ENCODE measurements at places on chromosomes 7 and 10. TPM values are rescaled to one million over a fixed set of nuclear protein-coding genes. Genes with fewer than 3 reads are reported as not detected.
A peak's percentile ranks its signal among the peaks of the same experiment; 100 is the strongest.

DNA sequence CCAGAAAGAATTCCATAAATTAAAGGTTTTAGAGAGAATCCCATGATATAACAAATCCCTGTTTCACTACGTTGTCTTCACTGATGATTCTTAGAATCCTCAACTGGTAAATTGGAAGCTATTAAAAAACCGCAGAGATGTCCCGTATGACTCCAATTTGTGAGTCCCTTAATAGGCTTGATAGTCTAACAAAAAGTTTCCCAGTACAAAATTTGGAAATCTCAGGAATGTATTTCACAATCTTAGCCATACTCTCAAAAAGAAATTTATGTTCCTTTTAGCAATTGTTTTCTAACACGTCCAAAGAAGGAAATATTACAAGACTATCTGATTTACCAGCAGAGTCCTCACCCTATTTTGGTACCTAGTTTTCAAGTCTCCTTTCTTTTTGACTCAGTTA, 2.5 kb downstream of the TES start:
- H3K36me3 ChIP-seq: no peaks in the 10 kb centered on the region
- H3K27me3 ChIP-seq: no peaks in the 10 kb centered on the region
- no peak overlapping the region for H3K4me3 ChIP-seq
- peak overlapping the region; percentile 89 for H3K27ac ChIP-seq

GRCh38 chr7:135693558-135693957, 31.2 kb downstream of the STMP1 start:
- peaks cover 18% of the 10 kb centered on the region for H3K4me1 ChIP-seq
- DNase-seq: no peak
- no peak overlapping the region for H3K4me3 ChIP-seq
- no peaks in the 10 kb centered on the region for H3K36me3 ChIP-seq
- no peaks in the 10 kb centered on the region for H3K27me3 ChIP-seq
- no peak overlapping the region for H3K27ac ChIP-seq

COL17A1 gene
- 1.2 TPM for total RNA-seq

CTAGE6 gene
- total RNA-seq: not detected

- peaks cover 50% of the 10 kb centered on the region for H3K4me1 ChIP-seq
- H3K27me3 ChIP-seq: no peaks in the 10 kb centered on the region
- no peaks in the 10 kb centered on the region for H3K36me3 ChIP-seq
- no peak overlapping the region for H3K27ac ChIP-seq
- peak; percentile 41 for DNase-seq
Measured at GRCh38 chr7:90621747-90622140, 25.6 kb downstream of the CDK14 start.

DNA sequence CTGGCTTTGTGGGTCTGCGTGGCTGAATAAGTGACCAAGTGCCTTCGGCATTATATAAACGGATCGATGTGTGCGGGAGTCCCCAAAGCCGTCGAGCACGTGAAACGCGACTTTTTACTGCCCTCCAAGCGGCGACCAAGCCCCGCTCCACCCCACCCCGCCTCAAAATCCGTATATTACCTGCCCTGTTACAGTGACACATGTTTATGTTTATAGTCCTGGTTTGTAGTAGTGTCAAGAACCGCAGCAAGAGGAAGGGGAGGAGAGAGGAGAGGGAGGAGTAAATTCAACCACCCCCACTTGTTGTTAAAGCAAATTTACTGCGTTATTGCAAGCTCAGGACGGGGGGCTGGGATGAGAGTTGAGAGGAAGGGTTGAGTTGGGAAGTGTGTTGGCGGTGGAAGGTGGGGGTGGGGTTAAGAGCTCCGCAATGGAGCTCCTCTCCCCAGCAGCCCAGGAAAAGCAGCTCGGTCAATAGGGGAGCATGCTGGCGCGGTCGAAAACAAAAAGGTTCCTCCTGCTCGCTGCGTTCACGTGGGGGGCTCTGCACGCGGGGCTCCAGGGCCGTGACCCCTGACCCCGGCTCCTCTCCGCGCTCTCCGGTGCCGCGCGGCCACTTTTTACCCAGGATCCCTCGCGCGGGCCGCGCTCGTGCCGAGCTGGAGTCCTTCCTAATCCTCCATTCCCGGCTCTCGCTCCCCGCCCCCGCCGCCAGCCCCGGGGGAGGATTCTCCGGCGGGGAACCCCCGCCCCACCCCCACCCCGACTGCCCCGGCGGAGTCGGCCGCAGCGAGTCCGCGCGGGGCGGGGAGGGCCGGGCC, at the start of gene SKIDA1:
SKIDA1 (minus strand) TSS at position 316 of the 821 bp plus-strand sequence. CDS start 7,860 bp downstream, outside the sequence.
- no peaks in the 10 kb centered on the region for H3K27me3 ChIP-seq
- H3K4me3 ChIP-seq: peak within 1 kb of the TSS; percentile 81
- peak within 1 kb of the TSS; percentile 97 for H3K27ac ChIP-seq

GRCh38 chr10:101063050-101063525, 1.3 kb downstream of the KAZALD1 start:
- peaks cover 54% of the 10 kb centered on the region for H3K4me1 ChIP-seq
- H3K4me3 ChIP-seq: no peak overlapping the region
- no peaks in the 10 kb centered on the region for H3K36me3 ChIP-seq
- H3K27ac ChIP-seq: no peak overlapping the region
- DNase-seq: peak; percentile 21

DNA sequence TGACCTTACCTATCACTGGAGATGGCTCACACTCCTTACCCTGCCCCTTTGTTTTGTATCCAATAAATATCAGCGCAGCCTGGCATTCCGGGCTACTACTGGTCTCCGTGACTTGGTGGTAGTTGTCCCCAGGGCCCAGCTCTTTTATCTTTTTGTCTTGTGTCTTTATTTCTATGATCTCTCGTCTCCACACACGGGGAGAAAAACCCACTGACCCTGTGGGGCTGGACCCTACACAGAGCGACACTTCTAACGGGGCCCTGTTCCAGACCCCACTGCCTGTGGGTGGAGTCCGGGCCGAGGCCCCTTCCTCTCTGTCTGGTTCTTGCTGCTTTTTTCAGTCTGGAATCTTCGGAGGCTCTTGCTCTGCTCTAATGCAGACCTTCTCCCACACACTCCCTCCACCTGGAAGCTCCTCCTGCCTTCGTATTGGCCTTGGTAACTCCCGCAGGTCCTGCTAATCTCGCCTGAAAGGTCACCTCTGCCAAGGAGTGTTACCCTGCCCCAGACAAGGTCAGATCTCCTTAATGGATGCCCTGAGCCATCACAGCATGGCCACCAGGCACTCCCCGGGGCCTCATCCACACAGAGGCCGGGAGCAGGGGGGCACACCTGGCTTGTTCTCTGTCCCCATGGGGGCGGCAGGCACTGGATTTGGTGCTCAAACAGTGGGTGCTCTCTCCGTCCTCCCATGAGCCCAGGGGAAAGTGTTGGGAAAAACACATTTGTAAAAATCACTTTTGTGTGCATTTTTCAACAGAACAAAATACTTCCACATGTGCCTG, 531.7 kb downstream of the PTPRN2 start:
- H3K4me3 ChIP-seq: no peak overlapping the region
- H3K36me3 ChIP-seq: no peaks in the 10 kb centered on the region
- H3K27ac ChIP-seq: no peak overlapping the region
- no peaks in the 10 kb centered on the region for H3K27me3 ChIP-seq
- no peak for DNase-seq

DNA sequence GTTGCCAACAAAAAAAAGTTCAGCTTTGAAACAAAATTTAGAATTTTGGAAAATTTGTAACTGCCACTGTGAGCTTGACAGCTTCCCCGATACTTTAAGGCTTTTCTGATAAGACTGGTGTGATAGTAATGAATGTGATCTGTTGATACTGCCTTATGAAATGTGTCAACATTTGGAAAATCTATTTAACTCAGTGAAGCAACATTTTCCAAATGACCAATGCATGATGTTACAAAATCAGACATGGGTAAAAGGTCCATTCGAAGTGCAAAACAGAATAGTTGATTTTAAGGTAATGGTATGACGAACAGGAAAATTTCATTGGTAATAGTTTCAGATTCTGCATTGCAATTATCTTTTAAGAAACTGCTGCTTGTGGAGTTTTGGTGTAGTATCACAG, 175.4 kb downstream of the SEM1 start:
- no peak overlapping the region for H3K4me3 ChIP-seq
- H3K4me1 ChIP-seq: no peaks in the 10 kb centered on the region
- H3K36me3 ChIP-seq: no peaks in the 10 kb centered on the region
- DNase-seq: no peak
- H3K27me3 ChIP-seq: peaks cover 2% of the 10 kb centered on the region
- H3K27ac ChIP-seq: no peak overlapping the region

GRCh38 chr10:13712837-13713581, 126.2 kb downstream of the PRPF18 start:
- peaks cover 2% of the 10 kb centered on the region for H3K36me3 ChIP-seq
- peaks cover 43% of the 10 kb centered on the region for H3K4me1 ChIP-seq
- peak; percentile 96 for DNase-seq
- no peaks in the 10 kb centered on the region for H3K27me3 ChIP-seq

HOXA4 gene
- 8.1 TPM for total RNA-seq

DNA sequence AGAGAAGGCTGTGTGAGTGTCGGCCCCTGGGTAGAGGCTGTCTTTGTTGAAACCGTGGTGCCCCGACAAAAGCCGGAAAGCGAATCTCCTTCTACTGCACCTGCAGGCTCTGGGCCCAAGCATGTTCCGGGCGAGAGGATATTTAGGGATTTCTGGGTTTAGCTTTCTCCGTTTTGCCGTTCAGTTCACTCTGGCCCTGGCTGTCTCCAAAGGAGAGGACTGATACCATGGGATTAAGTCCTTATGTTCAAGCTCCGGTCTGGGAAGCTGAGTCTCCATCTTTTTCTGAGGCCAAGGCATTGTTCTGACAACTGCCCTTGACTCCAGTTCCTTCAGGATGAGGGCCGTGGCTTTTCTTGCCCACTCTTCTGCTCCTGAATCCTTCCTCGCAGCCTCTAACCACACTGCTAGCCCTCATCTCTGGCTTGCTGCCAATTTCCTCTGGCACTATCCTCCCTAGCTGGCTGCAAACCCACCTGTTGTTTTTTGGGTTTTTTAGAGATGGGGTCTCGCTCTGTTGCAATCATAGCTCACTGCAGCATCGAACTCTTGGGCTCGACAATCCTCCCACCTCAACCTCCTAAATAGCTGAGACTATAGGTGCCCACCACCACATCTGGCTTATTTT, 206.8 kb downstream of the SKIDA1 start:
- H3K36me3 ChIP-seq: no peaks in the 10 kb centered on the region
- H3K27me3 ChIP-seq: no peaks in the 10 kb centered on the region
- DNase-seq: no peak
- no peak overlapping the region for H3K4me3 ChIP-seq
- no peak overlapping the region for H3K27ac ChIP-seq

DGKI gene
- total RNA-seq: 0.14 TPM

GRCh38 chr10:128916383-128916782, 550.7 kb upstream of the MGMT start:
- no peaks in the 10 kb centered on the region for H3K36me3 ChIP-seq
- DNase-seq: no peak
- no peak overlapping the region for H3K4me3 ChIP-seq
- H3K27me3 ChIP-seq: no peaks in the 10 kb centered on the region
- H3K4me1 ChIP-seq: no peaks in the 10 kb centered on the region

- H3K4me1 ChIP-seq: no peaks in the 10 kb centered on the region
- no peak overlapping the region for H3K27ac ChIP-seq
- no peak overlapping the region for H3K4me3 ChIP-seq
- DNase-seq: no peak
Measured at GRCh38 chr10:113600569-113600968, 47.7 kb downstream of the HABP2 start.

GRCh38 chr7:157793087-157793353, 456.2 kb downstream of the DNAJB6 start:
- DNase-seq: no peak
- no peak overlapping the region for H3K4me3 ChIP-seq
- no peaks in the 10 kb centered on the region for H3K4me1 ChIP-seq

DNA sequence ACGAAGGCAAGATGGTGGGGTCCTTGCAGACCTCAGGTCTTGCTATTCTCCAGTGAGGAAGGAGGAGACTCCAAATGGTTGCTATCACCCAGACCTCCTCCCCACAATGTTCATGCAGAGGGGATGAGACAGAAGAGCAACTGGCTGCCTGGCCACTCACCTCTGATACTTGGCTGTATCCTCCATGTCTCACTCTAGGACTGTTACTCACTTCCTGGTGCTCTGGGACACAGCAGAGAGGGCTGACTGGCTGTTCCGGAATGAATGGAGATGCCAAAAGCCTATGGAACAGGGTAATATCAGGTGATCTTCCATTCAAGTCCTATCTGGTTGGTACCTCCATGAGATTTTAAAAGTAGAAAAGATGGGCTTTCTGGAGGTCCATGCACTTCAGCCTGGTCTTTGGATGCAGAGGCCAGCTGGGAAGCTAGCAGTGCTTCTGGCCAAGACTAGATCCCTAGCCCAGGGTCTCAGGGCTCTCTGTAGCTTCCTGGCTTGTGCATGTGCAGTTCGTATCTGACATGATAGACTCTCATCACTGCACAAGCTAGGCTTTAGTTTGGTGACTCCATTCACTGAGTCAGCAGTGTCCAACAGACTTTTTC, 27.0 kb upstream of the ABI1 start:
- H3K4me1 ChIP-seq: no peaks in the 10 kb centered on the region
- H3K27ac ChIP-seq: no peak overlapping the region
- no peaks in the 10 kb centered on the region for H3K36me3 ChIP-seq
- no peaks in the 10 kb centered on the region for H3K27me3 ChIP-seq
- DNase-seq: peak; percentile 9
